ENCODE measurements at places on chromosomes 16 and 17.

DNA sequence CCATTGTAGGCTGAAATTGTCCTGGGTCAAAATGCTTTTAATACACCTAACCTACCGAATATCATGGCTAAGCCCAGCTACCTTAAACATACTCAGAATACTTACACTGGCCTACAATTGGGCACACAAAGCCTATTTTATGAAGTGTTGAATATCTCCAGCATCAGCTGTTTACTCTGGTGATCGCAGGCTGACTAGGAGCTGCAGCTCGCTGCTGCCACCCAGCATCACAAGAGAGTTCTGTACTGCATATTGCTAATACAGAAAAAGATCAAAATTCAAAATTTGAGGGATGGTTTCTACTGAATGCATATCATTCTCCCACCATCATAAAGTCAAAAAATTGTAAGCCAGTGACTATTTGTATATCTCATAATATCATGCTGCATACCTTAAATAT, 55.3 kb downstream of the ULK2 start:
- no peak for DNase-seq

DNA sequence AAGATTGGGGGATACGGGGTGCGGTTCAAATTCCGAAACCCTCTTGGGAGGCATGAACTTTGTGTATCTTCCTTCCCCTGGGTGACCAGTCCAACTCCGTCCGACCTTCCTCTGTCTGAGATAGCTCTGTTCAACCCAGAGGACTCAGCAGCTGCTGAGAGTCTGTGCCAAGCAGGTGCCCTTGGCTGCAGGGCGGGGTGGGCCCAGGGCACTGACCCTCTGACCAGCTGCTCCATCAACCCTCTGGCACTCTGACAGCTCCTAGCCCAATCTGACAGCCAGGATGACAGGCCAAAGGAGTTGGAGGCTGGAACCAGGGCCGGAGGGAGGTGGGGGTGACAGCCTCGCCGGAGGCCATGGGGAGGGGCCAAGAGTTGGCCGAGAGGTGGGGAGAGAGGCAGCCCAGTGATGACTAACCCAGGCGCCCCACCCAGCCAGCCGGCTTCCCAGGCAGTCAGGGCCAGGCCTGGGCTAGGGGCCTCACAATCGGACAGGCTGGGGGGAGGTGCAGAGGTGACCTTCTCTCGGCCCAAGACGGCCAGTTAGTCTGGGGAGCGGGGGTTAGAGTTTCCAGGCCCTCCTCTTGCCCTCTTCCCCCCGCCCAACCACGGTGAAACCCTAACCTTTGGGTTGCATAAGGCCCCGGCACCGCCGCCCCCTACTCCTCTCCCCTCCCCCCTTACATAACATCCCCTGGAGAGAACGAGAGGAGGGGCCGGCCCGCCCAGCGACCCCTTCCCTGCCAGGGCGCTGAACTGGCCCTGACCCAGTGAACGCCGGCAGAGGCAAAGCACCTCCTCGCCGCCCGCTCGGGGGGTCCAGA, 5.0 kb upstream of the TLCD2 start:
- DNase-seq: no peak

GRCh38 chr16:69217433-69217832, 30.5 kb downstream of the SNTB2 start:
- no peak for DNase-seq

- DNase-seq: no peak
Measured at GRCh38 chr16:58177353-58177710, 20.6 kb downstream of the CSNK2A2 start.

DNA sequence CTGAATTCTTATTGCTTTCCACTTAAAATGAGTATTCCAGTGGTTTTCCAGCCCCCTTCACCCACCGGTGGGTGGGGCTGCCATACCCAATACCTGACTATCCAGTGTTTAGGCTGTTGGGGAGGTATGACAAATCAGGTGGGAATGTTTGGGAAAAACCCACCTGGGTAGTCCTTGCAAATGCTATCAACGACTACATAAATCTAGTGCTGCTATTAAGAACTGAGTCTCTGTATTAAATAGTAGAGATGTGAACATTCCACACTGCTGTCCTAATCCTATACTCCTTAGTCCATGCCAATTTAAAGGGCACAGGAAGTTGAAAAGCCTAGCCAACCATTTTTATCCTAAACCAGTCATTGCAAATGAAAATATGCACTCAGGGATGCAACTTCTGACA, 126.6 kb downstream of the AXIN2 start:
- DNase-seq: no peak

DNA sequence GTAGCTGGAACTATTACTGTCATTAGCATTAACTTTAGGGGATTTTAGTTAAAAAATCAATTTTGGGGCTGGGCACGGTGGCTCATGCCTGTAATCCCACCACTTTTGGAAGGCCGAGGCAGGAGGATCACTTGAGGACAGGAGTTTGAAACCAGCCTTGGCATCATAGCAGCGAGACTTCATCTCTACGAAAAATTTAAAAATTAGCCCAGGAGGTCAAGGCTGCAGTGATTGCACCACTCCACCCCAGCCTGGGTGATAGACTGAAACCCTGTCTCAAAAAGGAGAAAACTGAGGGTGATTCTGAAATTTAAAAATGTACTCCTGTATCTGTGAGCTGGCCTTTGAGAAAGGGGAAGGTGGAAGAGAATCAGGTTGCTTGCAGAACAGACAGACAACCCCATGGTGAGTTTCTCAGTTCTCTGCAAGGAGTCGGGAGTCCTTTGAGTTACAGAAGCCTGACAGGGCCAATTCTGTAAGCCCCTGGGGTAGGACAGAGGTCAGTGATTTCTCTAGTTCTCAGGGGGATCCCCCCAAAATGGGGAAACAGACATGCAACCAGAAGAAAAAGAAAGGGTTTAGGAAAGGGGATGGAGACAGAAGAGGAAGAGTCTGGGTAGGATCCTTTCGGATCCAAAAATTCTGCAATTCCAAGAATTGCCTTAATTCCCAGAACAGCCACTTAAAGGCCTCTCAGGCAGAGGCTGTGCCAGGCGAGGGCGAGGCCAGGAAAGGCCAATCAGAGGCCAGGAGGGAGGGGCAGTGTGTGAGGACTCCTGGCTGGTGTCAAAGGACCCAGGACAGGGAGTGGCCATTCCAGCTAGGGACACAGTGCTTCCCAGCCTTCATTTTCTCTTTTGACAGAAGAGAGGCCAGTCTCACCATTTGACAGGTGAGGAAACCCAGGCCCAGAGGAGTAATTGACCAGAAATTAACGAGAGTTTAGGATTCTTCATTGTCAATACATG, 6.7 kb downstream of the NUPR1 start:
- no peak for DNase-seq

DNA sequence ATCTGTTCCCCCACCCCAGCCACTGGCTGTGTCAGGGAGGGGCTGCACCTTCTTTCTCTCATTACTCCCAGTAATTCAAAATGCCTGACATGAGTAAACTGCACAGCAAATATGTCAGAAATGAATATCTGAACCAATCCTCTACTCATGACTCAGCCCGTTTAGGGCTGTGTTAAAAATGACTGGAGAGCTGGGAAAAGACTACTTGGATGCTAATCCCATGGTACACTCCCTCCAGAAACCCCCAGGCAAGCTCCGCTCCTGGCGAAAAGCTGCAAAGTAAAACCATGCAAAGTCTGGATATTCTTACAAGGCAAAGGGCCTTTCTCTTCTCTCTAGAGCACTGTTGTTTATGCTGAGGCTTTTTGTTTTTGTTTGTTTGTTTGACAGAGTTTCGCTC, 448.1 kb upstream of the DYNLRB2 start:
- DNase-seq: no peak

Data from activated T-helper 1 cell treated with anti-CD3 and anti-CD28 coated beads, Interleukin-2, amount 50 U/mL, for 16 hours (primary cell).